RWPE1 (cell line): ENCODE measurements at places on chromosomes 3 and 15.

DNA sequence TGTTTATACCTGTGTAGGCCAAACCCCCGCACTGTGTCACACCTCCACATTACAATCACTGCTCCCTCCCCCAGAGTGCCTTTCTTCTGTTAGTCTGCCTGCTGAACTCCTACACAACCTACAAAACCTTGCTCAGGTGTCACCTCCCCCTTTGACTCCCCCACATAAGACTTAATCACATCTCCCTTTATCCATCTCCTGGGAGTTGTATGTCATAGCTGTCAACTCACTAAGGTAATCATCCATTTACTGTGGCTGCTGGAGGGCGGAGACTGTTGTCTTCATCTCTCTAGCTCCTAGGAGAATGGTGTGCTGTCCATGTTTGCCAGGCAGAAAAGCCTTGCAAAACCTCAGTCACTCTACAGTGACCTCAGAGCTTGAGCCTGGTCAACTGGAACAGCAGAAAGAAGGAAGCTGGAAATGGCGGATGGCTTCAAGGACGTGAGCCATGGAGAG lies 43.8 kb downstream of the ZNF710 start:
- no peak for DNase-seq

DNA sequence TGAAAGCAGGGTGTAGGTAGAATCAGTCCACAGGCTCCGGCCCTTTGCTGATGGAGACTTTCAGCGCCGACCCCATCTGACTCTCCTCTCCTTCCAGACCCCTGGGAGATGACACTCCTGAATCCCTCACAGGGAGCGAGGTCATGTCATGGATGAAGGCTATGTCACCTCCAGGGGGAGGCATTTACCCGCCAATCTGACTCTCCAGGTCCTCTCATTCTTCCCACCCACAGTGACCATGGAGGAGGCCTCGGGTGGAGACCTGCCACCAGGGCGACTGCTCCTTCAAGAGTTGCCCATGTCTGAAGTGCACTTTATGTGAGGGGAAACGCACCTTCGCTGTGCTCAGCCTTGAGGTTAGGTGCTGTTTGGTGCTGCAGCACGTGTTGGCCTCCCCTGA lies 112.7 kb downstream of the KLF13 start:
- DNase-seq: peak; percentile 30

DNA sequence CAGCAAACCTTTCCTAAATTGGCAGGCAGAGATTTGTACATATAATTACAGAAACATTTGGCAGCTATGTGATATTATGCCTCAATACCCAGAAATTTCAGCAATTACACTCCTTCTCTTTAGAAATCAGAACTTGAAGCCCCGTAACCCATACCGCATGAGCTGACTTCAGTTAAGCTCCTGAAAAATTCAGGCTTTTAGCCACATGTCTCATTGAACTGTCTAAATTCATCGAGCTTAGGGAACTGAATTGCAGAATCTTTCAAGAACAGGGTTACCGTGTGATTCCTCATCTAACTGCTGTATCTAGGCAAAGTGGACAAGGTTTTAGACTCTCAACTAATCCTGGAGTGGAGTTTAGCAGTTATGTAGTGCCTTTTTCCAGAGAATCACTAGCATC lies 333.0 kb downstream of the EPHA3 start:
- DNase-seq: no peak

DNA sequence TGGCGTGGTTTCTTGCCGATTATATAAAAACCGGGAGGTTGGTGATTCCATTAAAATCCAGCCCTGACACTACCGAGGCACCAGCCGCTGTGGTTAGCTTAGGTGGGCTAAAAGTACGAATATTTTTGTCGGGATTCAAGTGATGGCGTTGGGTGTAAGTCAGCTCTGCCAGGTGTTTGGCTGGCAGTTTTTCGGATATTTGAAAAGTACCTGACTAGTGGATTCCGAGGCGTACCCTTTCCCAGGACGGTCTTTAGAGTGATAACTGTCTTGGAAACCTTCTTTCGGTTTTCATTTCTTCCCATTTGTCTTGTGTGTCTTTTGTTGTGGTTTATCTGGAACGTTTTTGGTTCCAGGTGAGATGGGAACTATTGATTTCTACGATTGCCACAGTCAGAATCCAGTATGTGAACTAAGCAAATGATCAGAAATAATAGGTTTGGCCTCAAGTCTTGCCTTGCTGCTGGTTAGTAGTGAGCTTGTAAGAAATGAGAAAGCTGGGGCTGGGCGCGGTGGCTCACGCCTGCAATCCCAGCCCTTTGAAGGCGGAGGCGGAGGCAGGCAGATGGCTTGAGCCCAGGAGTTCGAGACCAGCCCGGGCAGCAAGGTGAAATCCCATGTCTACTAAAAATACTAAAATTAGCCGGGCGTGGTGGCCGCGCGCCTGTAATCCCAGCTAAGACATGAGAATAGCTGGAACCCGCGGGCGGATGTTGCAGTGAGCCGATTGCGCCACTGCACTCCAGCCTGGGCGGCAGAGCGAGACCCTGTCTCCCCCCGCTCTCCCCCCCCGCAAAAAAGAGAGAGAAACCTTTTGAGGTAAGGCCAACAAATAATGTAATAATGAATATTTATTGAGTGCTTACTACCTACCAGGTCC lies 1.4 kb downstream of the FYTTD1 start:
- DNase-seq: peak; percentile 30

GRCh38 chr3:39136533-39137434 lies 16.6 kb downstream of the CSRNP1 start:
- DNase-seq: no peak

GRCh38 chr15:88606070-88606794 lies 14.9 kb upstream of the AEN start:
- no peak for DNase-seq

GRCh38 chr15:85407421-85408269 lies 27.2 kb downstream of the AKAP13 start:
- peak; percentile 80 for DNase-seq

DNA sequence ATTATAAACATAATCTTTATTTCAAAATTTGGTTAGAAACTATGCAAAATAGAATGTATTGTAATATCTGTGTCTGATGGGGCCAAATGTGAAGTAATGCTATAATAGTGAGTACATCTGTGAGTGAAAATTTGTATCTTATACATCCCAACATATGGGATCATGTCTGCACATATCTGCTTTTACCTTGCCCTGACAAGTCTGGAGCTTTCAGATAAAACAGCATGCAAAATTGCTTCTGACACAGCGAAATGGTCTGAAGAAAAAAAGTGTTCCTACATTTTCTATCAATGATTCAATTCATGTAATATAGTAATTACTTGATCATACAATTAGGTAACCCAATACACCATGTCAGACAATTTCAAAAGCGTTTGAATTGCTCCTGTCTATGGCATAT lies 58.1 kb upstream of the P3H2 start:
- DNase-seq: no peak

DNA sequence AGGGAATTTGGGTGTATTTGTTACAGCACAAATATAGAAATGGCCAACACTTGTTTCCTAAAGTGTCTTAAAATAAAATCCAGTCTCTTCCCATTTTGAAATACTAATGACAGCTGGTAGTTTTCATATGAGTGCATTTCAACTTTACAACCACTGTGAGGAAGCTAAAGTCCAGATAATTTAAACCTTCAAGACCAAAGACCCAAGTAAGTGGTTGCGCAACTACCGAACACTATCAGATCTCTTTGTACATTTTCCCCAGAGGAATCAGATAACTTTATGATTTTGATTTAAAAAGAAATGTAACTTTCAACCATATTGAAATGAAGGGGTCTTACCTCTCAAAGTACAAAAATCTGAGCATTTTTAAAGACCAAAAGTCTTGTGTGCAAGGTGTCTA lies 14.3 kb downstream of the BCL2L10 start:
- no peak for DNase-seq

DNA sequence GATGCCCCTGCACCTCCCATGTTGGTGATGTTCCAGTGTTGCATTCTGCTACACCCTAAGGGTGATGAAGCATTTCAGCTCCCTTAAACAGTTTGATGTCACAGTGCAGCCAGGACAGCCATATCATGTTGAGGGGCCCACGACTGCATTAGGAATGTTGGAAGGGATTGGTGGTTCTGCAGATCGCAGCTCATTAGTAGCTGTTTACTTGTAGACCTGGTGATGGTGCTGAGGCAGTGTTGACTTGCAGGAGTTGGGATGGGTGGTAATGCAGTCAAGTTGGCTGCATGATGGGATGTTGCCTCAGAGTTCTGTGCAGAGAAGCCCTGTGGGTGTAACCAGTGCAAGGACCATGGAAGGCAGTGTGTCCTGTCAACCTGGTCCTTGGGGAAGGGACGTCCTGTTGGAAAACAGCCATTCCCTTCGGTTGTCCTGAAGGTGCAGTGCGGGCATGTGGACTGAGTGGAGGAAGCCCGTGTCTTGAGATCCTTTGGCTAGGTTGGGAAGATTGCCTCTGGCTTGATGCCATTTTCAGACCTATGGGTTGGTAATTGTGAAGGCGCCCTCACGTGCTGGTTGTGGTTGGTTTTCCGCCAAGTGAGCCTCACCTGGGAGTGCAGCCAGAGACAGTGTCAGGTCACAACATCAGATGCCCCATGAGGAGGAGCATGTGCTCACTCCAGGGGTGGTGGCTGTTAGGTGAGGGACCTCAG lies 100.7 kb downstream of the SNRPN start:
- no peak for DNase-seq

DNA sequence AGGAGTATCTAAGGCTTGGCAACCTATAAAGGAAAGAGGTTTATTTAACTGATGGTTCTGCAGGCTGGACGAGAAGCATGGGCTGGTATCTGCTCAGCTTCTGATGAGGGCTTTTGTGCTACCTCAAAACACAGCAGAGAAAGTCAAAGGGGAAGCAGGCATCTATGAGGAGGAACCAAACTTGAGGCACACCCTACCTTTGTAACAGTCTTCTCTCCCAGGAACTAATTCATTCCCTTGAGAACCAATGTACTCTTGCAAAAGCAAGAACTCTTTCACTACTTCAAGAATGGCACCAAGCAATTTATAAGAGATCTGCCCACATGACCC lies 109.0 kb downstream of the CGGBP1 start:
- no peak for DNase-seq

DNA sequence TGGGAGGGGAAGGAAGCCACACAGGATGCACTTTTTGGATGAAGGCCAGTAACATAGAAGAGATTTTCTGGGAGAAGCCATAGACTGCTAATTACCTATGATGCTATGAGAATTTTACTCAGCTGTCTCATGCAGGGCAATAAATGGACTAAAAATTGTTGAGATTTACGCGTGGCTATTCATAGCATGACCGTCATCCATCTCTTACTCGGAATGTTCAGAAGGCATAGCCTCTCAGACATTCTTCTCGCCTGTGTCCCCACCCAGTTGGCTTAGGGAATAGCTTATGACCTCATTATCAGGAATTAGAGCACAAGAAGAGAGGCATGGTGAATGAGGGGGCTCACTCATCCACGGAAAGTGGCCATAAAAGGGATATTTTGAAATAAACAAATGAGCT lies 107.9 kb upstream of the ATP10A start:
- no peak for DNase-seq

GRCh38 chr3:152061296-152061695 lies 187.9 kb downstream of the SUCNR1 start:
- no peak for DNase-seq

GRCh38 chr15:47972738-47973137 lies 148.1 kb upstream of the SLC24A5 start:
- no peak for DNase-seq

DNA sequence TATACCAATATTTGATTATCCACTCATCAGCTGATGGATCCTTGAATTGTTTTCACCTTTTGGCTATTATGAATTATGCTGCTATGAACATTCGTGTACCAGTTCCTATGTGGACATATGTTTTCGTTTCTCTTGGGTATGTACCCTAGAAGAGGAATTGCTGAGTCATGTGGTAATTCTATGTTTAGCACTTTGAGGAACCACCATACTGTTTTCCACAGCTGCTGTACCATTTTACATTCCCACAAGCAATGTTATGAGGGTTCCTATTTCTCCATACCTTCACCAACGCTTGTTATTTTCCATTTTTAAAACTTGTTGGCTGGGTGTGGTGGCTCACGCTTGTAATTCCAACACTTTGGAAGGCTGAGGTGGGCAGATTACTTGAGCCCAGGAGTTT lies 62.9 kb downstream of the RPLP1 start:
- DNase-seq: no peak

- no peak for DNase-seq
These were observed 38.1 kb downstream of the UBE2E2 start for GRCh38 chr3:23241256-23241655.

GRCh38 chr3:189317911-189318310 lies 146.1 kb downstream of the TPRG1 start:
- DNase-seq: no peak

DNA sequence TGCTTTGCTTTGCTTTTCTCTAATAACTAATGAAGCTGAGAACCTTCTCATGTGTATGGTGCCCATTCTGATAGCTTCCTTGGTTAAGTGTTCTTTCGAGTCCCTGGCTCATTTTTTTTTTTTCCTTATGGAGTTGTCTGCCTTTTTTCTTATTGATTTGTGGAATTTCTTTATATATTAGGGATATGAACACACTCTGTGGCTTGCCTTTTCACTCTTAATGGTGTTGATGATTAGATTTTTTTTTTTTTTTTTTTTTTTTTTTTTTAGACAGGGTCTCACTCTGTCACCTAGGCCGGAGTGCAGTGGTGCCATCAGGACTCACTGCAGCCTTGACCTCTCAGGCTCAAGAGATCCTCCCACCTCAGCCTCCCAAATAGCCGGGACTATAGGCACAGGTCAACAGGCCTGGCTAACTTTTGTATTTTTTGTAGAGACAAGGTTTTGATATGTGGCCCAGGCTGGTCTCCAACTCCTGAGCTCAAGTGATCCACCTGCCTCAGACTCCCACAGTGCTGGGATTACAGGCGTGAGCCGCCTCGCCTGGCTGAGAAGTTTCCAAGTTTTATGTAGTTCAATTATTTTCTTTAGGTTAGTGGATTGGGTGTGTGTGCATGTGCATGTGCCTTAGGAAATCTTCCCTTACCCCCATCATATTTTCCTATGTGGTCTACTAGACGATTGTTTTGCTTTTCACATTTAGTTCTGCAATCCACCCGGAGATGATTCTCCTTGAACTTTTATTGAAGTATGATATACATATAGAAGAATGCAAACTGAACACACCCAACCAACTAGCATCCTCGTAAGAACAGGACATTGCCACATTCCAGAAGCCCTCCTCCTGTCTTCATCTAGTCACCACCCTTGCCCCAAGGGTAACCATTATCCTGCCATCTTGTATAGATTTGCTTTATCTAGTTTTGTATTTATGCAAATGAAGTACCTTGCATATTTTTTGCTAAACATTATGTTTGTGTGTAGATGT lies 1.7 kb upstream of the SNRPA1 start:
- peak; percentile 71 for DNase-seq

- DNase-seq: no peak
These were observed 11.5 kb downstream of the NUDT16 start for GRCh38 chr3:131393051-131393450.

- no peak for DNase-seq
These were observed 22.0 kb upstream of the PHLDB2 start for GRCh38 chr3:111837112-111837511.

DNA sequence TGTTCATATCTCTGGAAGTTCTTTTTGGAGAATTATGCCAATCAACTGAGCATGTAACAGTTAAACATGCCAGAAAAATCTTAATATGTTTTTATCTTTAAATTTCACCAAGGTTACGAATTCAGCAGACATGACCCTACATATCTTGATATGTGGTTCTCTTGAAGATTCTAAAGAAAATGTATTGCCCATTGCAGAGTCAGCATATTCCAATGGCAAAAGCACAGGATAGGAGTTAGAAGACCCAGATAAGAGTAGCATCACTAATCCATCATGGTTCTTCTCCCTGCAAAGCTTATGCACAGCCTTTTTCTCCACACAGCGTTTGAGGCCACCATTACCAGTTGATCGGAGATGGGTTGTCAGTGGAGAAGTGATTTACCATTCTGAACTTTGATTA lies 402.8 kb downstream of the EPHB1 start:
- no peak for DNase-seq
